ENCODE measurements at places on chromosomes 13 and 19.

DNA sequence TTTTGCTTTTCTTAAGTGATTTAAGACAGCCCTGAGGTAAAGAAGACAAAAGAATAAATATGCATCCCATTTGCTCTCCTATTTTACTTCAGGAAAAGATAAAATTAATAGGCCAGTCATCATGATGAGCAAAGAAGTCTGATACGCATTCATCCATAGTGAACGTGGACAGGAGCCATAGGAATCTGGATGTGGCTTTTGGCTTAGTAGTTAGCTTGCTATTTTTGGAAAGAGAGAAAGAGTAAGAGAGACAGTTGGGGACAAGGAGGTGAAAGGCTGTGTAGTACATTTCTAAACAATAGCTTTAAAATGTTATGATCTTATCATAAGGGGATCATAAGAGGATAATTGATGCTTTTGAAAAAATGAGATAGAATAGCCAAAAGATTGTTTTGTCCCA, 545.2 kb downstream of the IRS2 start:
- DNase-seq, result no peak

DNA sequence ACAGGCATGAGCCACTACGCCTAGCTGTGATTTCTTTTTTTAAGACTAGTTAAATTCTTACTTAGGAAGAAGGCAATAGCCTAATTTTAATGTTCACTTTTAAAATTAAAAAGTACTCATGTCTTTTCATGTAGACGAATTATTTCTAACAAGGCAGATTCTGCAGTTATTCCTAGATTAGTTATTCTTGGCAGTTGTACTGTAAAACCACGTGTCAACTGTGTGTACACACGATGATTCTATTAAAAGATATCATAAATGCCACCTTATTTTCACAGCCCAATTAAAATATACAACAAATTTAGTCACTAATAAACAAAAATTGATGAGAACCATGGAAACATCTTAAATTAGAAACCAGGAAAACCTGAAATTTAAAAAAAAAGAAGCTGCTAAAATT, 10.6 kb upstream of the FOXO1 start:
- DNase-seq, result no peak

DNA sequence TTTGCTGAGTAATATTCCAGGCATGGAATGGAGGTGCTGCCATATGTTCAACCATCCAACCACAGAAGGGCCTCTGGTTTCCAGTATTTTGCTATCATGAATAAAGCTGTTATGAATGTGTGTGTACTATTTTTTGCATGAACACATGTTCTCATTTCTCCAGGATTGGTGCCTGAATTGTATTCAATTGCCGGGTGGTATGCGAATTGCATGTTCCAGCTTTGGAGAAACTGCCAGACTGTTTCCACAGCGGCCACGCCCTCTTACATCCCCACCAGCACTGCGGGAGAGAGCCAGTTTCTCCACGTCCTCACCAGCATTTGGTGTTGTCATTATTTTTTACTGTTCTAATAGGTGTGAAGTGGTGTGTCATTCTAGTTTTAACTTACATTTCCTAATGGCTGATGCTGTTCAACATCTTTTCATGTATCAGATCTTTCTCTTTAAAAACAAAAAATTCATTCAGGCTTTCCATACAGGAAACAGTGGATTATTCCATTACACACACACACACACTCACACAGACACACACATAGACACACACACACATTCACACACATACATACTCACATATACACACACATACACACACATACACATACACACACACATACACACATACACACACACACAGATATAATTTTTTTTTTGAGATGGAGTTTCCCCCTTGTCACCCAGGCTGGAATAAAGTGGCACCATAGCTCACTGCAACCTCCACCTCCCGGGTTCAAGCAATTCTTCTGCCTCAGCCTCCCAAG, 154.1 kb downstream of the PTPRS start:
- no peak for DNase-seq

- no peak for DNase-seq
Observed at GRCh38 chr19:14434543-14435319, 1.6 kb downstream of the PKN1 start.

DNA sequence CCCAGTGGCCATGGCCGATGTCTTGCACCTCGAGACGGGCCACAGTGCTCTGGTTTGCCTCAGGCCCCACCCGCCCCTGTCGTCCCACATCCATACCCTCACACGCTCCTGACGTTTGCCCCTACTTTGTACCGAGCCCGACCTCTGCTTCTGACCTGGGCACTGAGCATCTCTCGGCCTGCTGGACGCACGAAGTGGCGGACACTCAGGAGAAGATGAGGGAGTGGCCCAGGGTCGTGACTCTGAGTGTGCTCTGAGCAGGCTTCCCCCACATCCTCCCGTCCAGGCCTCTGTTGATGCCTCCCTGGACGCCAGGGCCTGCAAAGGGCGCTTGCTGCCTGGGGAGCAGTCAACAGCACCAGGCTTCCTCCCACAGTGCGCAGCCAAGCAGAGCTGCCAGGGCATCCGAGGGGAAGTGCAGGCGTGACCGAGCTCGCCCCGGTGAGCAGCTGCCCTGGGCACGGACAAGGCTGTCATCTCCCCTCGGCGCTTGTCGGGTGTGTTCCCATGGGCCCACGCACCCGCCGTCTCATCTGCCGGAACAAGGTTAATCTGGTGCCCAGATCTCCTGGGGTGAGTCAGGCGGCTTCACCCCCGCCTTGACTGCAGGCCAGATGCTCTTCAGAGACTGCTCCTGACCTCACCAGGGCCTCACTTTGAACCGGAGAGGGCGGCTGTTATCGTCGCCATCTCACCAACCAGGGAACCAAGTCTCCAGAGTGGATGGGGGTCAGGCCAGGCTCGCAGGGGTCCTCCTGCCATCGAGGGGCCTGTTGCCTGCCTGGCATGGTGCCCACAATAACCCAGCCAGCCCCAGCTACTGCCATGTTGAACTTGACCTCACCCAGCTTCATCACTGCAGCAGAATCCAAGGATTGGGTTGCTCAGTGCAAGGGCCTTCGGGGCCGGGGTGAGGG, 27.2 kb downstream of the COMP start:
- DNase-seq, result no peak

DNA sequence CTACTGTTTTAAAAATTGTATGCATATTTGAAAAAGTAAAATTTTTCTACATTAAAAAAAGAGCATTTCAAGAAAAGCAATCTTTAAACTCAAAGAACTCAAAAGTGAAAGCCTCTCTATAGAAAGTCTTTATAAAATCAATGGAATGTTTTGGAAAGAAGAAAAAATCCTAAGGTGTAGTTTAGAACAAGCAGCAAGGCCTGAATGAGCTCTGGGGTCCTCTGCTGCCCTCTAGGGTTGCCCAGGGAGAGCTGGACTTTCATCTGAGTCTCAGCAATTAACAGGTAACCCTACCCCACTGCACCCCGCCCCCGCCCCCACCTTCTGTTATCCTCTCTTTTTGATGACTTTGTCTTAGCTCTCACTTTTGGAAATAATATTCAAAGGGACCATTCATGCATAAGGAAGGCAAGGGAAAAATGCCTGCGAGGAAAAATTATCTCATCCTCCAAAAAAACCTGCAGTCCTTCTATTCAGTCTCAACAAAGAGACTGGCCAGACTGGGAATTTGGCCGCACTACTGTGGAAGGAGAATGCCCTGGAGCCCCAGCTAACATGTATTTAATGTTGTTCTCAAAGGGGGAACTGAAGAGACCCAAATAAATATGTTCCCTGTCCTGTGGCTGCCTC, 24.1 kb downstream of the SLC25A30 start:
- DNase-seq, result no peak

DNA sequence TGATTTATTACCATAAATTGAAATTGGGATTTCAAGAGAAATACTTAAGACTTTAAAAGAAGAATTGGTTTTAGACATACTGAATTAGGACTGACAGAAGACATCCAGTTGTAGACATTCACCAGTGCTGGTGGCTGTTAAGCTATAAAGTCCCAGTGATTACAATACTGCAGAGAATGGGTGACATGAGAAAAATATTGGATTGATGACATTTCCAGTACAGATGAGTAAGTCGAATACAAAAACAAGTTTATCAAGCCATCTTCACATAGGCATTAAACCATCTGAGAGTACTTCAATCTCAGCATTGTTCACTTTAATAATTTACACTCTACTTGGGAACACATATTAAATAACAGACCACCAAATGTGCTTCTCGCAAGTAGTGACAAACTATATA, 66.8 kb downstream of the TBC1D4 start:
- DNase-seq, result no peak

- no peak for DNase-seq
Observed at GRCh38 chr19:31139871-31140505, 209.2 kb downstream of the TSHZ3 start.

DNA sequence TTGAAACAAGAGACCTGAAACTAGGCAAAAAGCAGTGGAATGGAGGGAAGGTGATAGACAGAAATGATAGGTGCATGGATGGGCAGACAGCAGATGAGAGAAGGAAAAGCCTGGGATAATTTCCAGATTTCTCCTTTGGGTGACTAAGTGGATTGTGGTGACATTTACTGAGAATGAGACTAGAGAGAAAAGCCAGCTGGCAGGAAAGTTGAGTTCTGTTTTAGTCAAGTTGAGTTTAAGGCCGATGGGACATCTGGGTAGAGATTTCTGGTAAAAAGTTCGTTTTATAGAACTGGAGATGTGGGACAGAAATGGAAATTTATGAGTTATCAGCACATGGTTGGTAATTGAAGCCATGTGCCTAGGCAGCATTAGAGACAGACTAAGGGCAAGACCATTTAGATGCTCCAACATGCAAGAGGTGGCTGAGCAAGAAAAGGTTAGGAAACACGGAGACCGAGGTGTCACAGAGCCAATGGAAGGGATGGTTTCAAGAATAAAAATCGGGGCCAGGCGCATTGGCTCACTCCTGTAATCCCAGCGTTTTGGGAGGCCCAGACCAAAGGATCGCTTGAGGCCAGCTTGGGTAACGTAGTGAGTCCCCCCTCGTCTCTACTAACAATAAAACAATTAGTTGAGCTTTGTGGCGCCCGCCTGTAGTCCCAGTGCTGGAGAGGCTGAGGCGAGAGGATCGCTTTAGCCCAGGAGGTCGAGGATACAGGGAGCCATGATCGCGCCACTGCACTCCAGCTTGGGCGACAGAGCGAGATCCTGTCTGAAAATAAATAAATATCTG, 9.6 kb upstream of the DGKH start:
- DNase-seq, result no peak

DNA sequence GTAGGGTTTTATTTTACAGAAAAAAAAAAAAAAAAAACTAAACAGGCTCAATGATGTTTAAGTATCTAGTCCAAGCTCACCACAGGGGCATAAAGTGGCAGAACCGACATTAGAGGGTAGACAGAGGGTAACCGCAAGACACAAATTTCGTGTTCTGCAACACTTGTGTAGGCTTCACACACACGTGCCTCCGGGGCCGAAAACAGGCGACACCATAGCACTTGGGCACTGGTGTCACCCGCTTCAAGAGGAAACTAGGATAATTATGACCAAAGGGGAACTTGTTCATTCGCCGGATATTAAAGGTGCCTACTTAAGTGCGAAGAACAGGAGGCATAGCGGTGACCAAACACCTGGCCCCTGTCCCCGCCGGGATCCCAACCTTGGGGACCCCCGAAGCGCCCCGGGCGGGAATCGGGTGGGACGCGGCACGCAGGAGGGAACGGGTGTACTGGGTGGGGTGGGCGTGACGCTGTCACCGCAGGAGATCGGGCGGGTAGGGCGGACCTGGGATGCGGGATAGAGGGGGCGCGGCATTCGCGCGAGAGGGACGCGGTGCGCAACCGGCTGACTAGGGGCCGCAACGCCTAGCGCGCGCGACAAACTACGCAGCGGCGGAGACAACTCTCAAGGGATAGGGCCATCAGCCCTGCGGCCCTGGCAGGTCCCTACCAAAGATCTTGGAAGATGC, 558 bp downstream of the MZT1 start:
- peak; percentile 2 for DNase-seq

DNA sequence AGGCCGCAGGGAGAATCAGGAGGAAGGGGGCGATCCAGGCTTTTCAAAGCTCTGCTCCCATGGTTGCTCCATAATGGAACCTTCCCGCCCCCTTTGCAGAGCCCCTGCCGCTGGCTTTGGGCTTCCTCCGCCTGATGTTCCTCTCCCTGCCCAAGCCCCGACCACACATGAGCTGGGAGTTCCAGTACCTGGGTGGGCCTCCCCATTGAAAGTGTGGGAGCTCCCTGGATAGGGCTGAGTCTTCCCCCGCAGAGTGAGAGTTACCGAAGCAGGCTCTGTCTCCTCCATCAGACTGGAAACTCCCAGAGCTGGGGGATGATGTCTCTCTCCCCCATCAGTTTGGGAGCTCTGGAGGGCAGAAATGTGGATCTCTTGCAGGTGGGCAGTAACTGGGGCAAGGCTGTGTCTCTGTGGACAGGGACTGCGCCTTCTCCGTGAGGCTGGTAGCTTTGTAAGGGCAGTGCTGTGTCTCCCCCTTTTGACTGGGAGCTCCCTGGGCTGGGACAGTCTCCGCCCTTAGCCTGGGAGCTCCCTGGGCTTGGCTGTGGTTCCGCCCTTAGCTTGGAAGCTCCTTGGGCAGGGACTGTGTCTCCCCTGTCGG, 722 bp downstream of the DCAF15 start:
- DNase-seq, result no peak

DNA sequence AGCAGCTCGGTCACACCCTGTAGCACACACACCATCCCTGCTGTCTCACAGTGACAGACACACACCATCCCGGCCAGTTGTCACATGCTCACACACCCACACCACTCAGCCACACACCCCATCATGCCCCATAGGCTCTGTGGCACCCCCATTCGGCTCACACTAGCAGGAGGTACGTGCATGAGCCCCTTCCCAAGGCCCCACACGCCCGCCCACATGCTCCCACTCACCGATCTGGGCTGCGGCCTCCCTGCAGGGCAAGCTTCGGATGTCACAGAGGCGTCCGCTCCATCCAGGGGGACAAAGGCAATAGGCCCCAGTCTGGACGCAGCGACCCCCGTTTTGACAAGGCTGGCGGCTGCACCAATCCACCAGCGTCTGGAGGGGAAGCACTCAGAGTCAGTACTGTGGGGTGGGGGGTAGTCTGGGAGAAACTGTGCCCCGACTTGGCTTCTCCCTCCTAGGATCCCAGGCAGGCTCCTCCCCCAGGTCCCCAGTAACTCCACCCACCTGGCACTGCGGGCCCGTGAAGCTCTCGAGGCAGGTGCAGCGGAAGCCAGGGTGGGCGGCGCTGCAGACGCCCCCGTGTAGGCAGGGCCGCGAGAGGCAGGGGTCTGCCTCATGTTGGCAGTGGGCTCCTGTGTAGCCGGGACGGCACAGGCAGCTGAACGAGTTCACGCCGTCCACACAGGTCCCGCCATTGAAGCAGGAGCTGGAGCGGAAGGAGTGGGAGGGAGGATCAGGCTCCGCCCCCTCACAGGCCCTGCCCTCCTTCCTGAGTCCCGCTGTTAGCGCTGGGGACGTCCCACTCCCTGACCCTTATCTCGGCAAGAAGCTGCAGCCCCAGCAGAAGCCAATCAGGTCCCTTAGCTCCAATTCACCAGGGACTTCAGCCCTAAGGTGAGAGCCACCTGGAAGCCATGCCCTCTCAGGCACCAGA, 20.1 kb downstream of the NOTCH3 start:
- no peak for DNase-seq

DNA sequence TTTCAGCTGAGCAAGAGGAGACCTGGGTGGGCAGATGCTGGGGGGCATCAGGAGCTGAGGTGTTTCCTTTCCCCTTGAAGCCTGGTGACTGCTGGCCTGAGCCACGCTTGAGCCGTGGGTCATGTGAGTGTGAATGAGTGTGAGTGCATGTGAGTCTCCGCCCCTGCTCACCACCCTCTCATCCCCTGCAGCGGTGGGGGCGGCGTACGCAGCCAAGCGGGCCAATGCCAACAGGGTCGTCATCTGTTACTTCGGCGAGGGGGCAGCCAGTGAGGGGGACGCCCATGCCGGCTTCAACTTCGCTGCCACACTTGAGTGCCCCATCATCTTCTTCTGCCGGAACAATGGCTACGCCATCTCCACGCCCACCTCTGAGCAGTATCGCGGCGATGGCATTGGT, 5.2 kb downstream of the B3GNT8 start:
- DNase-seq, result no peak

All from GOT3 (cell line).